NCI-H1092 treated with DMSO at 0.1 percent for 48 hours (cell line): ENCODE measurements at places on chromosomes 3 and 15.

- no peak for DNase-seq
Measured at GRCh38 chr15:51137024-51137423, 42.3 kb upstream of the TNFAIP8L3 start.

GRCh38 chr3:60890226-60890625 is 361.0 kb downstream of the FHIT start:
- DNase-seq: no peak

DNA sequence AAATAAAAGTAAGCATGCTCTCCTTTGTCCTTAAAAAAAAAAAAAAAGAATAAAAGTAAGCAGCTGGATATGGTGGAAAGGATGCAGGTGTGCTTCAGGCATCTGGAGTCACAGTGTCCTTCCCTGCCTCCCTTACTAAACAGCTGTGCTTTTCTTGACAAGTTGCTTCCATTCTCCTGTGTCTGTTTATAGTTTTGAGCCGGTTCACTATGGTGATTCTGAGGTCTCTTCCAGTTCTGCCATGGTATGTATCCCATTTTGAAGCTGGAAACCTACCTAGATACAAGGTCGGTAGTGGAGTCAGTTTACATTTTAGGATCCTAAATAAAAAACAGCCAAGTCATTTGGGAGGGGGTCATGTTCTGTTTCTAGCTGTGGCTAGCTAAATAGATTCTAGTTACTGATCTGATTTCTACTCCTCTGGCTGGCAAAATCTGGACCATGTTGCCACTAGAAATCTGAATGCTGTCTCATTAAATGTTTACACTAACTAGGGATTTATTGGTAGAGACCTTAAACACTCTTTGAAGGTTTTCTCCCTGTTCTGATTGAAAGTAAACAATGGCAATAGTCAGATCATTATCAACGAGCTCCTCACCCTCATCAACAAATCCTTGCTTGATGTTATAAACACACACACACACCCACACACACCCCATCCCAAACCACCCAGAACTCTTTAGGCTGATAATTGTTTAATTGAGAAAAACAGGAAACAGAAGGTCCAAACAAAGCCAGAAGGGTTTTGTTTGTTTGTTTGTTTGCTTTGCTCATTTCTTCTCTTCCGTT is 7.9 kb downstream of the TNFSF10 start:
- DNase-seq: no peak

DNA sequence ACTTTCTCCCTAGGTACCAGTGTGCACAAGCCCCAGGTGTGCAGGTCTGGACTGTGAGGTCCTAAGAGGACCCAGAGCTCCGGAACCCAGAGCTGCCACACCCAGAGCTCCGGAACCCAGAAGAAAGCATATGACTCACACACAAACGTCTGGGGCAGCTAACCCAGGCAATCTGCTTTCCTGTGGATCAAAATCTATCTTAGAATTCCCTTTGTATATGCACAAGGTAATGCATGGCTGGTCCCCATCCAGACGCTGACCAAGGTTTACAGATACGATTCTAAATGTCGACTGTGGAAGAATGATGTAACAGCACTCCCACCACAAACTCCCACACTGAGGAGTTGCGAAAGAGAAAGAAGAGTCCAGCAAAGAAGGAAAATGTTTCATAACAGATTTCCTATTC is 15.7 kb downstream of the KCNMB2 start:
- DNase-seq: no peak

DNA sequence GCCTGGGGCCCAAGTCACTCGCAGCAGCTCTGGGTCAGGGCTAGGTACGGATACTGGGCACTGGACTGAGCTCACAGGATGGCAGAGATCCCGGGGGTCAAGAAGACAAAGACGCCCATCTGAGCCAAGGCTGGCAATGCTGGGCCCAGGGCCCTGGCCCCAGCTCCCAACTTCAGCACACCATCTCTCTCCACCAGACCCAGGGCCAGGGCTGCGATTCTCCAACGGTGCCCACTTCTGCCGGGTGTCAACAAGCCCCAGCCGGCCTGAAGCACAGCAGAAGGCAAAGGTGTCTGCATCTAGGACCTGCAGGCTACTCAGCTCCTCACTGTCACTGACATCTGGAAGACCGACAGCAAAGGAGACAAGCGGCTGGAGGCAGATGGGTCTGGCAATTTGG is 8.6 kb downstream of the WDR73 start:
- DNase-seq: no peak

DNA sequence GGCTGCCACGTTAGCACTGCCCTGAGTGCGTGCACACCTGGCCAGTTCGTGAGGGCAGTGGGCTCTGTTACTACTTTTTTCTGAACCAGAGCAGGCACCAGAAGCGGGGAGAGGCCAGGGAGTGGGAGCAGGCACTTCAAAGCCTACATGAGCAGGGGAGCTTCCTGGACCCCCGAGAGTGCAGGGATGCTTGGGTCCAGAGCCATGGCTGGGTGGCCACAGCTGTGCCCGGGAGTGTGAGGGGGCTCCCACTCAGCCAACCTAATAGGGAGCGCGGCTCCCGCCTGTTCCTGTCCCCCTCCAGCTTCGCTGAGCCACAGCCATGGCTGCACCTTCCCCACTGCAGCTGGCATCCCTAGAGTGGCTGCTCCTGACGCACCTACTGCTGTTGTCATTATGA is 1423.3 kb downstream of the SI start:
- DNase-seq: no peak

DNA sequence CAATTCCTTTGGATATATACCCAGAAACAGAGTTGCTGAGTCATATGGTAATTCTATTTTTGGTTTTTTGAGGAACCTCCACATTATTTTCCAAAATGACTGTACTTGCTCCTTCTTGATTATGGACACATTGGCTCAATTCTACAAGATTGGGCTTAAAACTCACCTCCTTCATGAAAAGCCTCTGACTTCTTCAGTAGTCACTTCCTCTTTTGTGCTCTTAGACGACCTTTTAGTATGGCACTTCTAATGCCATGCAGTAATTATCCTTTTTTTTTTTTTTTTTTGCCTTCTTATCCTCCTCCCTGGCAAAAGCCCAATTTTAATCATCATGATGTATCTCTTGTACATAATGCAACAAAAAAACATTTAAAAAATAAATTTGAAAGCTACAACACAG is 33.0 kb upstream of the ABHD17C start:
- DNase-seq: no peak
